ENCODE measurements at places on chromosomes 4 and X. TPM values are rescaled to one million over a fixed set of nuclear protein-coding genes. Genes with fewer than 3 reads are reported as not detected.

The ADAMTS3 gene
- total RNA-seq = 2.2 TPM

The SSX3 gene
- total RNA-seq = not detected

The SHROOM3 gene
- 9.8 TPM for total RNA-seq

The FABP2 gene
- not detected for total RNA-seq

The CFAP47 gene
- total RNA-seq = not detected

DNA sequence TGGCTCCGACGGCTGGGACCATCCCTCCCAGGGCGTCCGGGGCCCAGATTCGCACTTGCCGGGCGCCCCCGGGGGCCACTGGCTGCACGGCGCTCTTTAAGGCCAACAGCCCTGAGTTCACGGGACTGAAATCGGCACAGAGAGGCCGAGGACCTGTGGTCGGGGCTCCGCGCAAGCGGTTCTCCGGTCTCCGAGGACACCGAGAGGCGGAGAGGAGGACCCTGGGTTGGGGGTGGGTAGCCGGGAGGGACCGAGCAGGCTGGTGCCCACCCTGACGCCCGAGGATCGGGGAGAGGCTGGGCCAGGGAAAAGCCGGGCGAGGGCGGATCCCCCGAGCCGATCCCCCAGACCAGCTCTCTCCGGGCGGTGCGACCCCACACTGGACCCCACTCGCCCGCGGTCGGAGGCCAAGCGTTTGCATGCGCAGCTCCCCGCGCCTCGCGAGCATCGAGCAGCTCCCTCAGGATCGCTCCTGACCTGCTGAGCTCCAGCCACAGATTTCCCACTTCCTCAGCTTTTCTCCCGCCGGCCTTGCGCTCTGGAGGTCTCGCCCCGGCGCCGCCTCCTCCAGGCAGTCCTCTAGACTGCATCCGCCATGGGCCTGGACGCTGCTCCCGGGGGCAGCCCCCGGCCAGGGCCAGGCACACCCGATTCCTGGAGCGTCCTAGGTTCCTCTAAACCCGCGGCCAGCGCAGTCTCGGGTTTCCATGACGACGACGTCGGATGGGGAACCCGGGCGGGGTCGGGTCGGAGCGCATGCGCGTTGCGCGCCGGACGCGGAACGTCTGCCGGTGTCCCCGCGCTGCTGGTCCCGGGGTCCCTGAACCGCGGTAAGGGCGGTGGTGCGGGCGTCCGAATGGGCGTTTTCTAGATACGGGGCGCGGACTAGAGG lies 17.6 kb upstream of the NAT8L start:
- DNase-seq = peak; percentile 98

DNA sequence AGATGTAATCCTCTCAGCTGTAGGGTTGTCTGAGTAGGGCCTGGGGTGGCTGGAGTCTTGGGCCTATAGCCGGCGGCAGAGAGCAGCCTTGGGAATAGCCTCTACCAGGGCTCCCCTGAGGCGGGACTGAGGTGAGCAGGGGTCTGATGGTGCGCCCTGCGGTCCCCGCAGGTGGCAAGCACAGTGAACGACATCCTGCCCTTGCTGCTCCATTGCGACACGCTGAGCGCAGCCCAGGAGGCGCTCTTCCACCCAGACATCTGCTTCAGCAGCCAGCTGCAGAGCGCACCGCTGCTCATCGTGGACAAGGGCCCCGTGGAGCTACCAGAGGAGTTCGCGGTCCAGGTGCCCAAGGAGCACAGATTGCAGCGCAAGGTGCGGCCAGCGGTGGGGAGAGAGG lies 317.0 kb downstream of the ADGRL3 start:
- no peak for DNase-seq

- no peak for DNase-seq
These were observed 942.7 kb upstream of the NDST4 start for GRCh38 chr4:116055857-116056827.
